ENCODE measurements at places on chromosomes 13 and 19.

DNA sequence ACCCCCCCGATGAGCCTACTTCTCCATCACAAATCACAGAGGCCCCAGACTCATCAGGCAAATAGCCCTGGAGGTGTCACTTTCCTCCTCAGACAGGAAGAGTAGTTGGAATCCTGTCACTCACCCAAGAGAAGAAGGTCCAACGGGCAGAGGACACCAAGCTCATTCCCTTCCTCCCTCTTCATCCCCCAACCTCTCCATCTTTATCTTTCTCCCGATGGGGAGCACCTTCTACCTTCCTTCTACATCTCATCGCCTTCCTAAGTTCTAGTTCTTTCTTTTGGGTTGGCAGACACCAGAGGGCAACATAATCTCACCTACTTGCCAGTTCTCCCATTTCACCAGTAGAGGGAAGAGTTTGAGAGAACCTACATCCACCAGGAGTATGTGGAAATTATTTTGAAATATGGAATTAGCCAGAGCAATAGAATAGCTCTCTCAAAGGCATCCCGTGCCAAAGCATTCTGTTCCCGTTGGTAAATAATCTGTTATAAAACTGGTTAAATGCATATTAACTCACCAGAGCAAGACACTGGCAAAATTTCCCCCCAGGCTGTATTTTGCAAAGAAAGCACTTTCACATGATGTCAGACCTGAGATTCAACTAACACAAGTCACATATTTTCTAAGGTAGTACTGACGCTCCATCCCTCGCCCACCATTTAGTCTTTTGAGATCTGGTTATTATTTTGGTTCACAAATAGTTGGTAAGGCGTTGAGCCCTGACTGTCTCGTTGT lies 55.0 kb downstream of the ZIC5 start:
- DNase-seq, result no peak

DNA sequence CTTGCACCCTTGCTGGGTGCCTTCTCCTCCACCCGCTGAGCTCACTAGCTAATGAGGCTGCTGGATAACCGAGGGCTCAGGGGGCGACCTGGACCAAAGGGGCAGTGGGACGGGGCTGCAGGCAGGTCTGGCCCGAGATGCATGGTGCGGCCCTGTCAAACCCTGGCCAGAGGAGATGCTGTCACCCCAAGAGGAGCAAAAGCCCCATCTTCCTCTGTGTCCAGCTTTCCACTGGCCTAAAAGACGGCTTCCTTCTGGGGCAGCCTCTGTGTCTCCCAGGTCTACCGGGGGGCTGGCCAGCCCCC lies 261.8 kb downstream of the TBC1D4 start:
- DNase-seq, result no peak

- no peak for DNase-seq
These were observed 14.5 kb upstream of the DOCK9 start for GRCh38 chr13:98992355-98992754.

DNA sequence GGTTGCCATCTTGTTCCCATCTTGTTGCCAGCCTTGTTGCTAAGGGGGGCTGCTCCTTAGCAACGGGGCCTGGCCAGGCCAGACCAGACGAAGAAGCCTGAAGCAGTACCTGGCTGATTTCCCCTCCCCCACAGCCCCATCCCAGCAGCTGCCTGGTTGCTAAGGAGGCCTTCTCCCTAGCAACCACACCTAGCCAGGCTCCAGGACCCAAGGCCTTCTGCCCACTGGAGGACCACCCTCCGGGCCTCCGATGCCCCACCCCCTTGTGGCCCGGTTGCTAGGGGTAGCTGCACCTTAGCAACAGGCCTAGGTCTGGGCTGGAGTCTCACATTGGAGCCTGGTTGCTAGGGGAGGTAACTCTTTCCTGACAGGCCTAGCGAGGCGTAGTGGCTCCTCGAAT lies 3.9 kb downstream of the PRRG2 start:
- DNase-seq, result no peak

DNA sequence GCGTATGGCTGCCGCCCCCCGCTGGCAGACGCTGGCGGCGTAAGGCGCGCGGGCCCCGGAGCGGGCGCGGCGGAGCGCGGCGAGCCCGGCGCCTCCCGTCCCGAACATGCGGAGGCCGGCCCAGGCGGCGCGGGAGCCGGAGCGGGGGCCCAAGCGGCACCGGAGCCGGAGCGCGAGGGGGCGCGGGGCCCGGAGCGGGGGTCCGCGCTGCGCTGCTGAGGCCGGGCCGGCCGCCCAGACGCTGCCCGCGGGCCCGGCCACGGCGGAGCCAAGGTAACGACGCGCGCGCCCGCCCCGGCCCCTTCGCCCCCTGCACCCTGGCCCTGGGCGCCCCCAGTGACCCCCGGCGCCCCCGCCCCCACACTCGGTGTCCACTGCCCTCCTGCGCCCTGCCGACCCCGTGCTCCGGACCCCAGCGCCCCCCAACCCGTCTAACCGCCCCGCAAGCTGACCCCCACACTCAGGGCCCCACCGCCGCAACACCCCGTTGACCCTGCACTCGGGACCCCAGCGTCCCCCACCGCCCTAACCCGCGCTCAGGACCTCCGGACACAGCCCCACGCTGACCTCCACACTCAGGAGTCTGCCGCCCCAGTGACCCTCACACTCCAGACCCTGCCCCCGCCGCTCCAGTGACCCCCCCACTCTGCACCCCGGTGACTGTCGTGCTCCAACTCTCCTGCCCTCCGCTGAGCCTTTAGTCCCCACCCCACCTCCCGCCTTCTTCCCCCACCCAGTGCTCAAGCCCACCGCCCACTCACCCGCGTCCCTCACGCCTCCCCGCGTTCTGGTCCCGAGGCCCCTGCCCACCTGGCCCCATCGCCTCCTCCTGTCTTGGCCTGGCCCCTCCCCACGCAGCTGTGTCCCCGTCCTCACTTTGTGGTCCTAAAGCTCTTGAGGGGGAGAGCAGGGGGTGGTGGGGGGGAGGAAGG lies at the start of gene CSNK1G2:
CSNK1G2 (plus strand) TSS at position 27 of the 932 bp plus-strand sequence. CDS start 28,601 bp downstream, outside the sequence.
- no peak for DNase-seq

- DNase-seq, result no peak
These were observed 83.2 kb downstream of the RUBCNL start for GRCh38 chr13:46303742-46304385.

GRCh38 chr13:111325146-111325890 lies 4.9 kb downstream of the TEX29 start:
- no peak for DNase-seq

DNA sequence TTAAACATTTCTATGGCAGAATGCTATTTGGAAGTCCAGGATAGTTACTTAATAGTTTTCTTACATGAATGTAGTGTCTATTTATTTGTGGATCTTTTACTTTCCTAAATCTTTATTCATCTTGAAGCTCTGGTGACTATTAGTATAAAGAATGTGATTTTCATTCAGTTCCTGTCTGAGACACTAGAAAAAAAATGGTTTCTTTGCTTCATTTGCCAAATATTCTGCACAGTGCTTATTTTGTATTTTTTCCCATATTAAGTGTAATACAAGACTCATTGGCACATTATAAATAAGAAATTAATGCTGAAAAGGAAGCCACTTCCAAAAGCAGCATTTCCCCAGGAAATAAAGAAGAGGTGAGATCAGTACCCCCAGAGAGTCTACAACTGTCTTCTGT lies 109.8 kb downstream of the POSTN start:
- no peak for DNase-seq

GRCh38 chr19:41587838-41588210 lies 11.9 kb downstream of the CEACAM21 start:
- DNase-seq, result no peak

DNA sequence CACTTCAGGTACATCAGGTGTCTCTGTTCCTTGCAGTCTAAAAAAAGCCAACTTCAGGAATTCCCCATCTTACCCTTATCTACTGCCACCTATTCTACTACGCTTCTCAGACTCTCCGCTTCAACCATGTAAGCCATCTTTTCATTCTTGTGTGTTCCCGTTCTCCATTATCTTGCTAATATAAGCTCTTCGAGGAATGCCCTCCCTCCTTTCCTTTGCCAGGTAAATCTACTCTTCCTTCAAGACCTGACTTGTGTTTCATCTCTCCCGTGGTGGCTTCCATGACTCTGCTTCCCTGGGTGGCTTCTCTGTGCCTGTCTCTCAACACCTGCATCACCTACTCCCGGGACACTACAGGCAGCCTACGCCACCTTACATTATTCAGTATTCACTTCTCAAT lies 42.3 kb upstream of the MEDAG start:
- DNase-seq, result no peak

DNA sequence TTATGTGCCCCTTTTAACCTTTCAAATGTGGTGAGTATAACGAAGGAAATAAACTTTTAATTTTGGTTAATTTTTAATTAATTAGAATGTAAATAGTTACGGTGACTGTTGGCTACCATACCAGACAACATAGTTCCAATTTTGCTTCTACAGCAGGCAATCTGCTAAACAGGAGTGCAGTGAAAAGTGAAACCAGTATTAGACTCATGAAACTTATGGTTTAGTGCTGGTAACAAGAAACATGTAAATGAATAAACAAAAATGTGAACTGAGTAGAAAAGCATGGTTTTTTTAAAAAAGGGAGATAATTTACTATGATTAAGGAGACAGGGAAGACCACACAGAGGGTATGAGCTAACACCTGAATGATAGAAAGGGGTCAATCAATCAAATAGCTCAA lies 478.4 kb downstream of the PCDH9 start:
- DNase-seq, result no peak

- no peak for DNase-seq
These were observed 390.5 kb upstream of the PCDH9 start for GRCh38 chr13:67620665-67621064.

DNA sequence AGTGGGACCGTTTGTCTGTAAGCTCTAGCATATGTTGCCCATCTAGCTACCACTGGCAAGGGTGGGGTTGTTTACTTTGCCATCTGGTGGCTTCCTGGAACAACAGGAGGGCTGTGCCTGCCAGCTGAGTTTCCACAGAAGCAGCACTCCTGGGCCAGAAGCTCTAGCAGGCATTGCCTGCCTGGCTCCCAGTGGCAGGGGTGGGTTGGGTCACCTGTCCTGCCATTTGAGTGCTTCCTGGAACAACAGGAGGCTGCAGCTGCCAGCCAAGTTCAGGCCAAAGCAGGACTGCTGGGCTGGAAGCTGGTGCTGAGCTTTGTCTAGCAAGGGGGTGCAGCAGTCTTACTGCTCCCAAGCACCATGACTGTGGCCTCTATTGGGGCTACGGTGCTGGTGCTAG lies 239.7 kb downstream of the MTUS2 start:
- no peak for DNase-seq

DNA sequence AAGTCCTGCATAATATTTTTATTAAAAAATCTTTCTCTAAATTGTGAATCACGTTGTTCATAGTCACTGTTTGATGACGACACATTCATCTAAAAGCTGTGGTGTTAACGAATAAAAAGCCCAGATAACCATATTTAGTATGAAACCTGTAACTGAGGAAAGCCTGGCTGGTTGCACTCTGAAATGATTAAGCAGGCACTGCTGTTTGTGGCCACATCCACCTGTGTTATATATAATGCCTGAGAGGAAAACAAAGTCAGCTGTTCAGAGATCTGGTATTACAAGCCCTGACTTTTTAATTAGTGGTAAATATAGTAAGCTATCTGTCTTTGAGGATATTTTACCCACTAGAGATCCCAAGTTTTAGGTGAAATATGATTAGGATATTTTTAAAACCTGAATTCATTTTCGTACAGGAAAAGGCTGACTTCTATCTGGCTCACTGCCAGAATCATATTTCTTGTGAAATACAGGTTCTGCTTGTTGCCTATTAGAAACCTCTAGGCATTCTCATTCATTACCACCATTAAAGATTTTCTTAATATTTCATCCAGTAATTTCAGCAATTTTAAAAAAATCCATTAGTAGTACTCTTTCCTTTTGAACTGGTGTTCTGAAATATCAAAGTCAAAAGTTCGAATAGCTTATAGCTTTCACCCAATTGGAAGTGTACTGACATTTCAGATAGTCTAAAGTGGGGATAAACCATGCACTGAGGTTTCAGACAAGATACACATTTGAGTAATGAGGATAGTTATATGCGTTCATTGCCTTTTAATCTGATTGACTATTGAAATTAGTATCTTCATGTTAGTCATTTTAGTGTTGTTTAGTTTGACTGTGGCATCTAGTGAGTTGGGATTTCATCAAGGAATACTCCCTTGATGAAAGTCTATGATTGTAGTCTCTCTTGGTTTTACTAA lies 79.7 kb downstream of the LMO7 start:
- DNase-seq, result no peak

DNA sequence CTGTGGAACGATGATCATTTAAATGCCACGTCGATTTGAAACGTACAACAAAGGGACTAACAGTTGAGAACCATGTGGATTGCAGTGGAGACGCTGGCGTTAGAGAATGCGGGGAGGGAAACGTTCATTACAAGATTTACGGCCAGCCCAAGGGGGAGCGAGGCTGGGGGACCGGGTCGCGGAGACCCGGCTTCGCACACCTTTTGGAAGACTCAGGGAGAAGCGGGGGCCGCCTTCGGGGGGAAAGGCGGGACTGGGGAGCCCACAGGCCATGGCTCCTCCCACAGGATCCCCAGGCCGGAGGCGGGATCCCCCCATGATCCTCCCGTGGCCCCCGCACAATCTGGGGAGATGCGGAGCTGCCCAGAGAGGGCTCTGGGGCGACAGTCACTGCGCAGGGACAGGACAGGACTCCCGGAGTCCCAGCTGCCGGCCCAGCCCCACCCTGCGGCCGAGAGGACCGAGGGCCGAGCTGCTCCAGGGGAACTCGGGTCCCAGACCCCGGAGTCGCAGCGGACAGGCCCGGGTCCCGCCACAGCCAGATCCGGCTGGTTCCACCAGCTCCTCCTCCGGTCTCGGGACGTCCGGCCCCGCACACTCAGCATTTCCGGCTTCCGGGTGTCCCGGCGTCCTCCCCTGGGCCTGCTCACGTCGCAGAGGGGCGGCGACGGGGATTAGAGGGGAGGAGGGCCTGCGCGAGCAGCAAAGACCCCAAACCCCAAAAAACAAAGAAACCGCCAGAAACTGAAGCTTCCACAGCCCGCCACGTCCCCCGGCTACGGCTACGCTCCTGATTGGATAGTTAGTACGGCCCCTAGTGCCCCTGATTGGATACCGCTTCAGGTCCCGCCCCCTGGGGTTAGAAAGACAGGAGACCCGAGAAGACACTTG lies 21.1 kb upstream of the OR10H1 start:
- peak; percentile 87 for DNase-seq

DNA sequence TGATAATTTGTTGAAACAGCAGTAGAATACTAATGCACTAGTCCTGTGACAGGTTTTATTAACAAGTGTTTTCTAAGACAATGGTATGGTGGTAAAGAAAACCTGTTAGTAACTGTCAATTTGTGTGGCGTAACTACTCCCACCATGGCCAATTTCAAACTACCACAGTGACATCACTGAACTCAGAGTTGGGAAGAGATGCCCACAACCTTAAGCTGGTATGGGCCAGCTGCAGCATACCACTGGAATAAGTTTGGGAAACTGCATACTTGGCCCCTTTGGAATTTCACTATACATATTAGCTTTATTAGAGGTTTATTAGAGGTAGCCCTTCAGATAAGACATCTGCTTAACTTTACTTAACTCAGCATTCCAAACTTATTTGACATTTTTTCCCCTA lies 419.4 kb downstream of the NDFIP2 start:
- no peak for DNase-seq

- no peak for DNase-seq
These were observed 9.9 kb downstream of the SPACA6 start for GRCh38 chr19:51702825-51703574.
